ENCODE measurements at places on chromosomes 4 and X.
A peak's percentile ranks its signal among the peaks of the same experiment; 100 is the strongest.

GRCh38 chr4:1819284-1819683 is 26.2 kb downstream of the FGFR3 start:
- DNase-seq = no peak

DNA sequence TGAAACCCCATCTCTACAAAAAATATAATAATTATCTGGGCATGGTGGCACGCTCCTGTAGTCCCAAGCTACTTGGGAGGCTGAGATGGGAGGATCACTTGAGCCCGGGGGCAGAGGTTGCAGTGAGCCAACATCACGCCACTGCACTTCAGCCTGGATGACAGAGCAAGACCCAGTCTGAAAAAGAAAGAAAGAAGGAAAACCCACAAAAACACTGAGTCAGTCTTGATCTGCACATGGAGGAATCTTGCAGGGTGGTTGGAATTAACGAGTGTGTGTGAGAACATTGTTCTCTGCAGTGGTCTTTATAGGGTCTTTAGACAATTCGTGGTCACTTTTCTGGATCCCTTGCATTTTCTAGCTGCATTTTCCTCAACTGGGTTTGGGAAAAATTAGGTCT is 23.2 kb downstream of the ADD1 start:
- DNase-seq = no peak

GRCh38 chrX:131747173-131747572 is 203.3 kb downstream of the OR13H1 start:
- peak; percentile 93 for DNase-seq

DNA sequence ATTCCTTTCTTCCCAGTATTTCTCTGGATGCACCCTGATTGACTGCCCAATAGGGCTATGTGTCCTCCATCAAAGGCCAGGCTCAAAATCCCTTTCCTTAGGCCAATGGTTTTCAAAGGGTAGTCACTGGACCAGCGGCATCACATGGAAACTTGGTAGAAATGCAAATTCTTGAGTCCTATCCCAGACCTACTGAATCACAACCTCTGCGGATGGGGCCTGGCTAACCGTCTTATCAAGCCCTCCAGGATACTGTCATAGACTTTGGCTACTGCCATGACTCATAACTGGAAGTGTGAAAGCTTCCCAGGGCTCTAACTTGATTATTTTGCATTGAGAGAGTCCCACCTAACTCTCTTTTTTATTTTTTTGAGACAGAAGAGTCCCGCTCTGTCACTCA is 71.9 kb upstream of the TFDP3 start:
- DNase-seq = no peak

DNA sequence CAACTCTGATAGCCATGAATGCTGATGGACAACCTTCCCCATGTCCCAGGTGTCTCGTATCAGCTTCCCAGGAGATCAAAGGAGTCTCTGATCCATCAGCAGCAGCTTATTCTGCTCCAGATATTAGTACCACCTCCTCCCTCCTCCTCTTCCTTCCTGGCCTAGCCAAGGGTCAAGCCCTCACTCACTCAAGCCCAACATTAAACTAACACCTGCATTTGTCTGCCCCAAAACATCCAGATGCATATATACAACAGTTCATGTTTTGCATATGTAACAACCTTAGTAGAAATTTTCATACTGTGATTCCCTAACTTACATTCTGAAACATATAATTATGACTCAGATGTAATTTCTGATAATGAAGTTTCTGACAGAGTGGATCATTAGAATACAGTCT is 29.9 kb downstream of the BCLAF3 start:
- no peak for DNase-seq

GRCh38 chr4:128728190-128728589 is 81.3 kb upstream of the JADE1 start:
- DNase-seq = no peak

- DNase-seq = no peak
These were observed 30.9 kb downstream of the FAM9B start for GRCh38 chrX:9003041-9003440.

DNA sequence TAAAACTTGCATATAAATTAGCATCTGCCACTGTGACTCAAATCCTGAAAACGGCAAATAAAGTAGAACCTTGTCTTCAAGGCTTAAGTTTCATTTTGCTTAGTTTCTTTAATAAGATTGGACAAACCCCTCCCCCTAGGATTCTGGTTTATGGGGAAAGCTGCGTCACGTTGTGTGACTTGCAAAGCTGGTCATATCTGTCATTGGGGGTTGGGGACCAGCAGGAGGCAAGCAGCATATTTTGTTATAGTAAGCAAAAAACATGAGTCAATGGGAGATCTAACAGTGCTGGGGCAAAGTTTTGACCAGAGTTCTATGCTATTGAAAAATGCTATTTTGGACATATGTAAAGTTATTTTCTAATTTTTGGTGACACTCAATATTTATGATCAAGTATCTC is 407.3 kb downstream of the PCDH18 start:
- DNase-seq = peak; percentile 10

- DNase-seq = no peak
These were observed 185.0 kb downstream of the CPE start for GRCh38 chr4:165563851-165564250.

- no peak for DNase-seq
These were observed 297.5 kb upstream of the KLF3 start for GRCh38 chr4:38366456-38366855.

DNA sequence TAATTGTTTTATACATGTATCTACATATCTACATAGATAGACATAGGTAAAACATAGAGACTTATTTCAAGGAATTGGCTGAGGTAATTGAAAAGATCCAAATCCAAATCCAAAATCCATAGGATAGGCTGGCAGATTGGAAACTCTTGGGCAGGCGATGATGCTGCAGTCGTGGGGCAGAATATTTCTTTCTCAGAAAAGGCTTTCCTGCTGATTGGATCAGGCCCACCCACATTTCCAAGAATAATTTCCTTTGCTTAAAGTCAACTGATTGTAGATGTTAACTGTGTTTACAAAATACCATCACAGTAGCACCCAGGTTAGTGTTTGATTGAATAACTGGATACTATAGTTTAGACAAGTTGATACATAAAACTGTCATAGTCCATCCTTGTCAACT is 27.2 kb downstream of the STIM2 start:
- DNase-seq = no peak

DNA sequence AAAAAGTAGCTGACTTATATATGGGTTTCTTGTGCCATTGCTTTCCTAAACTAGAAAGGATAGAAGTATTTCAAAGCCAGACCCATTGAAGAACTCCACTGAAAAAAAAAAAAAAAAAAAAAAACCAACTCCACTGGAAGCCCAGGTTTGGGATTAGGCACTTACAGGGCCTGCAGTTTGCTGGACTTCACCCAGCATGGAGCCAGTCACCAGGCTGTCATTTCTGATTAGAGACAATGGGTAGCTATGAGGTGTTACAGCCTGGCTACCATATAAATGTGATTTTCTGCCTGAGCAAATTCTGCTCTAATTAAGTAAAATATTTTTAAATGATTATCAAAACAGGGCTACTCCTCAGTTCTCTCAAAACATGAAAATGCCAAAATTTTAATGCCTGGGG is 49.5 kb downstream of the HS6ST2 start:
- DNase-seq = peak; percentile 8

DNA sequence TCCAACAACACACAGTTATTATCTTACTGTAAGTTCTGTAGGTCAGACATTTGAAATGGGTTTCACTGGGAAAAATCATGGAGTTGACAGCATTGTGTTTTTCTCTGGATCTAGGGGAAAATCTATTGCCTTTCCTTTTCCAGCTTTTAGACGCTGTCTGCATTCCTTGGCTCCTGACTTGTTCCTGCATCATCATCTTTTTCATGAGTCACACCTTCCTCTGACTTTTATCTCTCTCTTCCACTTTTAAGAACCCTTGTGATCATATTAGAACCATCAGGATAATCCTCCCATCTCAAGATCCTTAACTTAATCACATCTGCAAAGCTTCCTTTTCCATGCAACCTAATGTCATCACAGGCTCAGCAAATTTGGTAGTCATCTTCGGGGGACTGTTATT is 1454.8 kb downstream of the RPA4 start:
- no peak for DNase-seq

GRCh38 chrX:116009346-116009745 is 161.2 kb upstream of the AGTR2 start:
- no peak for DNase-seq

GRCh38 chrX:114532111-114532805 is 51.6 kb upstream of the HTR2C start:
- DNase-seq = no peak

- DNase-seq = no peak
These were observed 348.2 kb downstream of the BMPR1B start for GRCh38 chr4:95105983-95106382.

DNA sequence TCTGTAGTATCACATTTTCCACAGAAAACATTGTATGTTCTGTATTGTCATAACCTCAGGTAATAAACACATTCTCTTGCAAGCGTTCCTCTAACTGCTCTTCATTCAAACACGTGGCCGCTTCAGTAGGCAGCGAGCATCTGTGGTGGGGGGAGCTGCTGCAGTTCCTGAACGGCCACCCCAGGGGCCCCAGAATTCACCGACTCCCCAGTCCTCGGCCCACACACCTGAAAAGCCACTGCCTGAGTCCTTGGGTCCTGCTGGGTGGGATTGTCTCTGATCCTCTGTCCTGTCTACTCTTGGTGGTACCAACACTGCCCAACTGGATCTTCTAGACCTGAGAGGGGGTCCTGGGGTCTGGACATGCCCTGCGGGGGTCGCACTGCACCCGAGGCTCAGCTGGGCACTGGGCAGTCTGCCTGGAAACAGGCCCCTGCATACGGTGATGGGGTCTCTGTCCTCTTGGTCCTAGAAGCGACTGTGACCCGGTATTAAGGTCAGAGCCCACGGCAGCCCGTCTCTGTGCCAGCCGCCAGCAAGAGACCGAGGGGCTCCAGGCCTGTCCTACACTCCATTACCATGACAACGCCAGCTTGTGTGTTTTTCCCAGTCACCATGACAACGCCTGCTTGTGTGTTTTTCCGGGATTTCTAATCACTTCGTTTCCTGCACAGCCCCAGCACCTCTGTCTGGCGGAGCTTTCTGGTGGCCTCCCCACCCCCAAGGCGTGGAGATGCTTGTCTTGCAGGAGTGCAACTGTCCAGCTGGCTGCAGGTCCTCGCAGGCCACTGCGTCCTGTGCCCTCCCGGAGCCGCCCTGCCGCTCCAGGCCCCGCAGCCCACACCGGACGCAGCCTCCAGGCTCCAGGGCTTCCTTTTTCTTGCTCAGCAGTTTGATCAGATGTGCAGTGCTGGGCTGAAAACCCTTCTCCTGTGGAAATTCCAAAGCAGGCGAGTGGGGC is 16.0 kb downstream of the CTBP1 start:
- DNase-seq = peak; percentile 94

- DNase-seq = peak; percentile 79
These were observed 18.0 kb downstream of the CRMP1 start for GRCh38 chr4:5874811-5875449.

GRCh38 chrX:34879886-34880285 is 62.7 kb upstream of the FAM47B start:
- no peak for DNase-seq

DNA sequence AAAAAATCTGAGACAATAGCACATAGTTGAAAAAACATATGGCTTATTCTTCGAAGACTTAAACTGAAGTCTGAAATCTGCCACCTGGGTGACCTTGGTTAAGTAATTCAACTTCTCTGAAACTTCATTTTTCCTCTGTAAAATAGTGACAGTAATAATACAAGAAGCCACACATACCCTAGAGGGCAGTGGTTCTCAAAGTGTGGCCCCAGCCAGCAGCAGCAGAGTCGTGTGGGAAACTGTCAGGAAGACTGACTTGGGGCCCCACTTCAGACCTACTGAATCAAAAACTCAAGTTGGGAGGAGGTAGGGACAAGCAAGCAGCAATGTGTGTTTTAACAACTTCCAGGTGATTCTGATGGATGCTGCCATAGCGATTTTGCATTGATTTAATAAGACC is 249.9 kb downstream of the HNRNPD start:
- no peak for DNase-seq

DNA sequence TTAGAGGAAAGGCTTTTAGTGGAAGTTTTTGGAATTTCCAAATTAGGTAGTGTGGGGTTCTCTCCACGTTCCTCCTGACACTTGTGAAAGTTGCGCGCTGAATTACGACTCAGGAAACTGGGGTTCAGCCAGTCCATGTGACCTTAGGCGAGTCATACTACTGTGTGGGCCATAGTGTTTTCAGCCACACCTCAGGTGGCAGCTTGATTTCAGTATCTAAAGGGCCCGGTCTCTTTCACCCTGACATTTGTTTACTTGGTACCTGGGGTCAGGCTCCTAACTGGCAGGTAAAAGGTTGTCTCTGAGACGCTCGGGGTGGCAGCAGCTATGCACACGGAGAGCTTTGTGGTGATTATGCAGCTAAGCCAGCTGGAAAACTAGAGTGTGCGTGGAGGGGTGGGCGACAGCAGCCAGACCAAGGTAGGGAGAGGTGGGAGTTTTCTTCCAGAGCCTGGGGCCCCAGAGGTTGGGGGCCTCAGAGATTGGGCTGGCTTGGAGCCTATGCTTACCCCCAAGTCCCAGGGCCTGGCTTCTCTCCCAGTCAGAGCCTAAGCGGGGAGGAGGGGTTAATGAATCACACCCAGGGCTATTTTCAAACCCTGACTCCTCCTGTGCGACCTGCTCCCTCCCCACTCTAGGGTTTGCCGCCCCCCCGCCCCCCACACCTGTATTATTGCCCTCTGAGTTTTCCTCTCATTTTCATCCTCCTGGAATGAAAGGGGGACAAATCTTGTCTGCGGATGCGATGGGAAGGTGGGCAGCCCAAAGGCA is 47.2 kb downstream of the STARD8 start:
- no peak for DNase-seq

- no peak for DNase-seq
These were observed 151.1 kb downstream of the SLC7A11 start for GRCh38 chr4:138090918-138091676.

DNA sequence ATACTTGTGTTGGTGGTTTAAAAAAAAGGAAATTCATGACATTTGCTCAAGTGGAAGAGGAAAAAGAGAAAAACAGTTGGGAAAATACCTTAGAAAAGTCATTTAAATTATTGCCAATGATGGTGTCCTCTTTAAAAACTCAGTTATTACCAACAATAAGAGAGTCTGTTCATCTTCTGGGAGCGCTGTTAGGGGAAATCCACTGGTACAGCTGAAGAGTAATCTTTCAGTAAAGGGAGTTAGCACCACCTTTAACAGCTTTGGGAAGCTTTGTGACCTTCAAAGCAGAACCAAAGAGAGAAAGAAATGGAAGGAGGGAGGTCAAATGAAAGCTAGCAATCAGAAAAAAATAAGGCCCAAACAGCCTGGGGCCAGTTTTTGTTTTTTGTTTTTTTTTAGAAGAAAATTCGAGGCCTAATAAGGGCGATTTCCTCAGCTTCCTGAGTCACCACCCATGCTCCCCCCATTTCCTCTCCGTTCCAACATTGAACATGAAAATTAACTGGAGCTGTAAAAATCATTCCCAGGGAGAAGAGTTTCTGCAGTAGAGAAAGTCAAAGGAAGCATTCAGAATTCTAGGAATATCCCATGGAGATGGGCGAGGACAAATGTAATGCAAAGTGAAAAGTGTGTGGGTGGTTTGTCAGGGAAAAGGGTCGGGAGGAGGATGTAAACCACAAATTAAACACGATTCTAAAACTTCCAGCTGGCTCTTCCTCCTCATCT is 115.1 kb downstream of the SH3KBP1 start:
- DNase-seq = no peak

GRCh38 chr4:8290701-8290970 is 21.1 kb downstream of the HTRA3 start:
- DNase-seq = no peak

Data from brain (organoid and tissue), 16 donors.